Right renal cortex interstitium (tissue), 3 donors: ENCODE measurements at places on chromosomes 1 and 21.
A peak's percentile ranks its signal among the peaks of the same experiment; 100 is the strongest.

GRCh38 chr1:19762175-19762779 lies 37.4 kb downstream of the TMCO4 start:
- DNase-seq = no peak

GRCh38 chr1:16020325-16020724 lies 1.5 kb upstream of the CLCNKA start:
- DNase-seq = no peak

DNA sequence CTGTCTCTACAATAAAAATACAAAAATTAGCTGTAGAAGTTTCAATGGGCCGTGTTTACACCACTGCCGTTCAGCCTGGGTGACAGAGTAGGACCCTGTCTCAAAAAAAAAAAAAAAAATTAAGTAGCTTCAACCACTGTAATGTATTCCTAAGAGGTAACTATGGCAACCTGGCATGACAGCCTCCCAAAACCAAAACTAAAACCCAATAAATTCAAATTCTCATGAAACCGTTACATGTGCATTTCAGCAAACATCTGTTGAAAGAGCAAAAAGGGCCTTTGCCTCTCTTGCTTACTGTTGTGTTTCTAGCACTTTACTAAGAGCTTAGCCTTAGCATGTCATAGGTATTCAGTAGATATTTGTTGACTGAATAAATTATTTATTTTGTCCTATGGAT lies 33.5 kb downstream of the ODR4 start:
- DNase-seq = no peak

GRCh38 chr1:59879574-59879973 lies 47.0 kb downstream of the CYP2J2 start:
- peak; percentile 38 for DNase-seq

DNA sequence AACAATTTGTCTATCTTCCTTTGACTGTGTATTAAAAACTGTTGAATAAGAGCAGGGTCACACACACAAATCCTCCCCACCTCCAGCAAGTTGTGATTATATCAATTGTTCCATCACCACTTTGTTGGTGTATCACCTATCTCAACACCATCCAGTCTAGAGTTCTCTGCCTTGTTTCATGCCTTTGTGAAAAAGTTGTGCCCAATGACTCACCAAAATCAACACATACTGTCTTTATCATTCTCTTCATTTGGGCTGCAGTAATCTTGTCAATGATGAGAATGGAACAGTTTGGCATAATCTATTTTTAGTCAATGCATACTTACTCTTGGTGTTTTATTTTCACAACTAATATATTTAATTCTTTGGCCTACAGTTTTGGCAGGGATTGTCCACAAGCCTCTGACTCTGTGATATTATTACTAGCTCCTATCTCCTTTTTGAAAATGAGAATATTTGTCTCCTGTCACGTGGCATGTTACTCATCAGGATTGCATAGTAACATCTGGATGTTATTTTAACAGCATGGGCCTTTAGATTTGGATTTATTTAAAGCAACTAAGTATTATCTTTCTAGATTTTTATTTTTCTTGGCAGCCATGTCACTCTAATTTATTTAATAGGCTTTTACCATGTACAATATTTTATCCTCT lies 5.1 kb downstream of the C1orf87 start:
- no peak for DNase-seq

- no peak for DNase-seq
Observed at GRCh38 chr1:27795601-27796000, 22.6 kb downstream of the STX12 start.

DNA sequence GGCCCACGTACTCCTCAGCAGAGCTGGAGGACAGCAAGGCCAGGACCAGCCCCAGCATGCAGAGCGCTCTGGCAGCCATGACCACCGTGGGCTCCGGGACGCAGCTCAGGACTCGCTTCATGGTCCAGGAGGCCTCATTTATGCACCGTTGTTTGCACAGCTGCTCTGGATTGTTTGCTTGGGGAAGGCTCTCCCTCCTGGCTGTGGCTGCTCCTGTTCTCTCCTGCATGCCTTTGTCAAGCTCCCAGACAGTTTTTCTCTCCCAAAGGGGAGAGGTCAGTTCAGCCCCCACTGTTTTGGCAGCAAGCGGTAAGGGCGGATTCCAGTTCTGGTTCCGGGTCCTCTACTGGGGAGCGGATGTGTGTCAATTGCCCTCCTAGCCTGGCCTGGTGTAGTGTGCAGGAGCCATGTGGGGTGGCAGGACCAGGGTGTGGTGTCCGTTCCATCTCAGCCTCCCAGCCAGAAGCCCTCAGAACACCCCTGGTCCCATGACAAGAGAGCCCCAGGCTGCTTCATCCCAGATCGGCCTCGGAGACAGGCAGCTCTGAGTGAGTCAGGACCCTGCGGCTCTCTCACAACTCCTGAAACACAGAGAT lies at the start of gene TFF3:
TFF3 (minus strand) TSS at position 114 of the 596 bp plus-strand sequence; CDS start at position 79, 35 bp downstream.
- DNase-seq = peak; percentile 34

DNA sequence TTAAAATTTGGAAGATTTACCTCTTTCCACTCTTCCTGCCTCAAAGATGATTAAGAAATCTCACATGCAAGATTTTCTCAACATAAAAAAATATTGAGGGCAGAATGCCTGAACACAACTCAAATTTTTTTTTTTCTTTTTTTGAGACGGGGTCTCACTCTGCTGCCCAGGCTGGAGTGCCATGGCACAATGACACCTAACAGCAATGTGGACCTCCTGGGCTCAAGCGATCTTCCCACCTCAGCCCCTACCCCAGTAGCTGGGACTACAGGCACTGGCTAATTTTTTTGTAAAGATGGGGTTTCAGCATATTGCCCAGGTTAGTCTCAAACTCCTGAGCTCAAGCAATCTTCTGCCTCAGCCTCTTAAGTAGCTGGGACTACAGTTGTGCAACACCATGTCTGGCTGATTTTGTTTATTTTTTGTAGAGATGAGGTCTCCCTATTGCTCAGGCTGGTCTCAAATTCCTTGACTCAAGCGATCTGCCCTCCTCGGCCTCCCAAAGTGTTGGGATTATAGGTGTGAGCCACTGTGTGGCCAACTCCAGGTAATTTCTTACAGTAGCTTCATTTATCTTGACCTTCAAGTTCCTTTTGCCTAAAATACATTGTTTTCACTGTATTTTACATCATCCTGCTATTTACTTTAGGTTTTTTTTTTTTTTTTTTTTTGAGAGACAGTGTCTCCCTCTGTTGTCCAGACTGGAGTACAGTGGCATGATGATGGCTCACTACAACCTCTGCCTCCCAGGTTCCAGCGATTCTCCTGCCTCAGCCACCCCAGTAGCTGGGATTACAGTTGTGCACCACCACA lies 10.4 kb downstream of the NUCKS1 start:
- no peak for DNase-seq

- no peak for DNase-seq
Observed at GRCh38 chr1:18527921-18528320, 47.2 kb downstream of the KLHDC7A start.

DNA sequence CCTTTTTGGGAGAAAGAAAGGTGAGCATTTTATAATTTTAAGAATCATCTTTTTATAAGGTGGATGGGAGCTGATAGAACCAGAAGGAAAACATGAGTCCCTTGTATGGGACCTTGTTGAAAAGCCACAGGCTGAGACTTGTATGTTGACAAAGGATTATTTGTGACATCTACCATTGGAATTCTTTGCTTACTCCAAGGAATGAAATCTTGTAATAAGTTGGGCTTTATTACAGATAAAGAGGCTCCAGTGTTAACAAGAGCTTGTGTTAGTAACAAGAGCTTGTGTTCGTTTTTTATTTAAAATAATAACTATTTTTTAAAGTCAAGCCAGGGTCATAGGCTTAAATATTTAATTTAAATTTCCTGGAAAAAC lies 201.1 kb upstream of the CHRM3 start:
- no peak for DNase-seq

GRCh38 chr1:118717893-118718292 lies 270.2 kb downstream of the TBX15 start:
- DNase-seq = peak; percentile 3

- no peak for DNase-seq
Observed at GRCh38 chr1:151277249-151277648, 4.8 kb upstream of the ZNF687 start.

DNA sequence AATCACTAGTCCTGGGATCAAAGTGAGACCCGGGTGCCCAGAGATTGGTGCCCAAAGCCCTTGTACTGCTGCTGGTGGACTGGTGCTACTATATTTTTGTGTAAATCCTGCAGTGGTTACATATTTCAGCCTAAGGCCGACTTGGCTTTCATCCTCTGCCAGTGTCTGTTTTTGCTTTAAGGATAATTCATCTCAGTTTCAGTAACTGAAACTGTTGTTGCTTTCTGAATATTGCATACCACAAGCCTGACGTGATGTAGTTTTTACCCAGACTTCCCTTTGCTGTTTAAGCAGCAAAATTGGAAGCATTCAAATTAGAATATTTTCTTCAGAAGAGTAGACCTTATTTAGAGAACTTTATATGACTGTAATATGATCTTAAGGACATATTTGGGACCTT lies 341.8 kb downstream of the RYR2 start:
- no peak for DNase-seq

- no peak for DNase-seq
Observed at GRCh38 chr21:29376556-29376955, 77.8 kb downstream of the BACH1 start.

GRCh38 chr1:222644636-222644980 lies 26.7 kb downstream of the MIA3 start:
- no peak for DNase-seq

- no peak for DNase-seq
Observed at GRCh38 chr1:160061369-160062229, 8.4 kb downstream of the KCNJ10 start.

- no peak for DNase-seq
Observed at GRCh38 chr21:39180429-39181019, 2.7 kb downstream of the PSMG1 start.

DNA sequence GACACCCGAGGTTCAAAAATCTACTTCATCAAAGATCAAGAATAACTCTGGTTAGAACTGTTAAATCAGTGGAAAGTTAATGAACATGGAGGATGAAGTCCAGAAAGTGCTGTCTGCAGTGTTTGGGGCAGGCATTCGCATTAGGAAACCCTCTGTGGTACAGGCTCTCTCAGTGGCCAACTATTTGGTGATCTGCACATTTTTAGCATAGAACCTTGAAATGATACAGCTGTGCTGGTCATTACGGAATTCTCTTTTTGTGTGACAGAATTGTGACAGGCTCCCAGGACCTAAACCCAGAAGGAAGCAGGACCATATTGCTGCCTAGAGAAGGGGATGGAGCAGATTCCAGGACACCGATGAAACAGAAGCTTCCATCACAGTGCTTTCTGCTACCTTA lies 89.0 kb downstream of the SLC45A1 start:
- DNase-seq = no peak

DNA sequence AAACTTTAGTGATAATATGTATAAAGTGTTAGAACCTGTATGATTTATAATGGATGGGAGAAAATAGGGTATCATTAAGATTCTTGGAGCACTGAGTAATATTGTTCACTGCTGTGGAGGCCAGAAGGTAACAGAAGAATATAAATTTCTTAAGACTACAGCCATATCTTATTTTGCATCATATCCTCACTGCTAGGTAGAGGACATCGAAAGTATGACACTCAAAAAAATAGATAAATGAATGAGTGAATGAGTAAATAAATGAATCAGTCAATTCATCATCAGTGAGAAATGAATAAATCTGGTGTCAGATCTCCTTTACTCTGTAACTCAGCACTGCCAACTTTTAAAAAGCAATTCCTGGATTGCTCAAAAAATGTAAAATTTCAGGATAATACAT lies 33.2 kb downstream of the RGS13 start:
- no peak for DNase-seq

GRCh38 chr21:38455403-38455802 lies 42.9 kb downstream of the ERG start:
- no peak for DNase-seq

- DNase-seq = no peak
Observed at GRCh38 chr1:228396770-228397662, 9.6 kb downstream of the TRIM11 start.

GRCh38 chr1:16903054-16903453 lies 7.3 kb downstream of the RNU1-2 start:
- no peak for DNase-seq

GRCh38 chr1:21921100-21921875 lies 15.8 kb downstream of the HSPG2 start:
- no peak for DNase-seq

DNA sequence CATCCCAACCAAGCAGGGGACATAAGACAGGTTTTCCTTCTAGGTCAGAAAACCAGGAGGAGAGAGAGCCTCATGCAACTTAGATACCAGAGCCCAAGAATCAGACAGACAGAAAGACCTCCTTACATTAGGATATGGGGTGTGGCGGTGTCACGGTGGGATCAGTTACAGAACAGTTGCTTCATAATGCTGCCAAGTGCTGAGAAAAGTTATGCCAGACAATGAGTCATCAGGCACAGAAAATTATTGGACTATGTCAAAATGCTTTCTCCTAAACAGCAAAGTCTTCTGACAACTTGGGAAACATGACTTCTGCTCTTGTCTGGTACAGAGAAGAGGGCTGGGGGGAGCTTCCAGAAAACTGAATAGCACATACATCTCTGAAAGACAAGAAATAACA lies 1120.2 kb upstream of the TMPRSS15 start:
- no peak for DNase-seq

- DNase-seq = no peak
Observed at GRCh38 chr1:53662951-53663350, 76.0 kb downstream of the GLIS1 start.

DNA sequence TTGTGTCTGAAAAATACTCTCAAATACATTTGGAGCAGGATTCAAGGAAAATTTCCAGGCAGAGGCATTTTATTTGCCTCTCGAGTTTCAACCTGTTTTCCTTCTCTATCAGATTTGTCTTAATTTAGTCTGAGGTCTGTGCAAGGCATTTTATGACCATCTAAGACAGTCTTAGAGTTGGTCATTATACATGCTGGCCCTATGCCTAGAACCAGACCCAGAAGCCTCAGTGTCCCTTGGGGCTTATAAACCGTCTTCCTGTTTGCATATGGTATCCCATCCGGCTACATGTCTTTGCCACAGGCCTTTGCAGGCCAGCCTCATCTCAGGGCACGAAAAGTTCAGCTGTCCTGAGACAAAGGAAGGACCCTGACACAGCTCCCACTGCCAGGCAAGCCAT lies 346.1 kb downstream of the SIPA1L2 start:
- DNase-seq = no peak

GRCh38 chr21:32819694-32820093 lies 48.1 kb upstream of the PAXBP1 start:
- no peak for DNase-seq

- no peak for DNase-seq
Observed at GRCh38 chr1:26300578-26301275, 5.7 kb downstream of the UBXN11 start.

DNA sequence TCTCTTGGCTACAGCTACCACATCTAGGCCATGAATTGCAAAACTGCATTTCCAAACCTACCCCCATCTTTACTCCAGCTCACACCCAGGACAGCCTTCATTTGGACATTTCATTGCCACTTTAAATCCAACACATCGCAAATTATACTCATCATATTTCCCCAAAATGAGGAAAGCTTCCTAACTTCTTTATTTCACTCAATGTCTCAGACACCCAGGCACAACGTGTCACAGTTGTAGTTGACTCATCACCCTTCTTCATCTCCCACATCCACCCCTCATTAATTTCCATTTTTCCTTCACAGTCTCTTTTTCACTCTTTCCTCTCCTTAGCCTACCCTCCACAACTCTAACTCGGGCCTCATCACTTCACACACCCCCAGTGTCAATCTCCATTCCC lies 6.7 kb downstream of the OTUD7B start:
- no peak for DNase-seq

GRCh38 chr1:237671262-237671661 lies 219.5 kb downstream of the ZP4 start:
- no peak for DNase-seq

GRCh38 chr1:219206350-219206749 lies 32.7 kb downstream of the LYPLAL1 start:
- no peak for DNase-seq

- no peak for DNase-seq
Observed at GRCh38 chr1:115456441-115456961, 118.5 kb upstream of the NGF start.
